ENCODE measurements at places on chromosomes 2 and 18.
A peak's percentile ranks its signal among the peaks of the same experiment; 100 is the strongest.

DNA sequence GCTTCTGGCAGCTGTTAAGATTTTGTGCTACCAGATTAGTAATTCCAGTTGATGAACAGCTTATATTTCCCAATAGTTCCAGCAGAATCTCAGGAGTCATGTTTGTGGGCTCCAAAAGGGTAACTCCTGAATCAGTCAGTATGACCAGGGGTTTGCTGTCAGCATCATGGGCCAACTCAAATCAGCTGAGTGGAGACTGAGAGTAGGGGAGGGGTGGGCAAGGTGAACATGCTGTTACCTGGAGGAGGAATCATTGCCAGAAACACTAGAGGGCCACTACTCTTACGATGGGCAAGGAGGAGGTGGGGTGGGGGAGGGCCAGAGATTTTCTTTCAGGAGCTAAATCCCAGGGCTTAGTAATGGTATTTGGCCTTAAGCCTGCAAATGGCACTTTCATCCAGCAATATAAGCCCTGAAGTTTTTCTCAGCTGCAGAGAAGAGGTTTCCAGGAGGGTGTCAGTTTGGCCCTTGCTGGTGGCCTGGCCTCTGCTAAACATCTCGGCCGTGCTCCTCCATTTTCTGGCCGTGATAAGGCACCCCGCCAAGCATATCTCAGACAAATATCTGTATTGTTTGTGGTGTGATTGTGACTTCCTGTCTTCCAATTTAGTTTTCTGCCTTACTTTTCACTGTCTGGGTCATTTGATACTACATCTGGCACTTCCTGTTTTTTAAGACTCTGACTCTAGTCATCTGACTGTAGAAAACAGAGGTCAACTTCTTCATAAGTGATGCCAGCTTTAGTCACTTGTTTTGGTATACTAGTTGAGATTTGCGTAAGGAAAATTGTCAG, 120.5 kb upstream of the CXCR4 start:
- no peak for DNase-seq

GRCh38 chr2:230896346-230897115, 28.5 kb downstream of the GPR55 start:
- DNase-seq: no peak

- no peak for DNase-seq
Observed at GRCh38 chr2:126979039-126980003, 80.6 kb downstream of the TEX51 start.

GRCh38 chr2:98935777-98936352, at the start of gene CRACDL:
CRACDL (minus strand) TSS chr2:98936225; CDS start chr2:98846800, 89,425 bp downstream.
- DNase-seq: no peak

DNA sequence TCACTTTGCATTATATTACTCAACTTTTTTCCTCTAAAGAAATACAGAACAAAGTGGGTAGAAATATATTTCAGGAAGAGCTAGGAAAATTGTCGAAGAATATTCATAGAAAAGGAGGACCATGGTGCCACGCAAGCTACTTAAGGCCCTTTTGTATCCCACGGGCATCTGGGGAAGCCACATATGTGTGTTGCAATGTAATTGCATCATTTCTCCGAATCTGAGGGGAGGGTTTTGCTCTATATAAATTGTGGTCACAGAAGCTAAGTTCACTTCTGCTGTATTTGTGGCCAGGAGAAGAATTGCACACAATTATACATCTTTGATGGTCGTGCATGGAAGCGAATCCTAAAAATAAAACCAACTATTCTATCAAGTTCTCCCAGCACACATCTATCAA, 360.3 kb downstream of the IRS1 start:
- no peak for DNase-seq

- no peak for DNase-seq
Observed at GRCh38 chr2:200620606-200621390, 35.0 kb downstream of the AOX1 start.

GRCh38 chr2:18637196-18637595, 47.8 kb upstream of the NT5C1B start:
- no peak for DNase-seq

DNA sequence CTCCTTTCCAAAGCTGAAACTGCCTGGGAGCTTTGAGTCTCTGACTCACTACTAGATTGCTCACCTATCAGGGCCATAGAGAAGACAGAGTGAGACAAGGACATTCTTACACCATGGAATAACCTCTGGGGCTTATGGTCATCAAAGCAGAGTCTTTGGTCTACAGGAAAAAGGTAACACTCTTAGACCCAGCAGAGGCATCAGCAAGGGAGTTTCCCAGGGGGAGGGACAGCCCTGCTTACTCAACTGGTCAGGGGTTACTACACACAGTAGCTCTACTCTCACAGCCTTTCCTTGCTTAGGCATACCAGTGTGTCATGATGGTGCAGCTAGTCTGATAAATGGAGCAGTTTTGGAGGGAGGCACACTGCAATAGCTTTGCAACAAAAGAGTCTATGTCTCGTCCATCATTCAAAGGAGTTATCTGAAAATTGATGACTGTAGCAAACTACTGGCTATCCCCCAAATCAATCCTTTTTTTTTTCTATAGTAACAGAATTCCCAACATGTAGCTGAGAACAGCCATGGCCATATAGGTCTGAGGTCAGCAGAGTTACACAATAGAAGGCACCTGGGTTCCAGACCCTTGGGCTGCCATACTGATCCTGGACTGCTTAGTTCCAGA, 22.4 kb upstream of the CD28 start:
- no peak for DNase-seq

GRCh38 chr2:192196421-192197194, 1.9 kb upstream of the TMEFF2 start:
- no peak for DNase-seq

DNA sequence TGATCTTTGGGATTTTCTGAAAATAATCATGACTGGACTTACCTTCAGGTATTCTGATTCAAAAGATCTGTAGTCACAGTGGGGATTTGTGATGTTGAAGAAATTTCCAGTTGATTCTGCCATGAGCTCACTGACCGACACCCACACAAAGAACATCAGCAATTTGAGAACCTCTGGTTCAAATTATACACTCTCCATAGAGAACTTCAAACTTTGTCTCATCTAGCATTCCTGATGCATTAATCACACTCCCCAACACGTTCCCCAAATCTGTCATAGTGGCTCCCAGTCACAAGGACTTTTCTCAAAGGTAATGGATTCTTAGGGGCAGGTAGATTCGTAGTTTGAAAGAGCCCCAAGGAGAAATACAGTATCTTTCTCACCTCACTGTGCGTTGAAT, 584.3 kb downstream of the FBXO15 start:
- DNase-seq: no peak

- no peak for DNase-seq
Observed at GRCh38 chr2:109292386-109292785, 163.4 kb downstream of the SH3RF3 start.

DNA sequence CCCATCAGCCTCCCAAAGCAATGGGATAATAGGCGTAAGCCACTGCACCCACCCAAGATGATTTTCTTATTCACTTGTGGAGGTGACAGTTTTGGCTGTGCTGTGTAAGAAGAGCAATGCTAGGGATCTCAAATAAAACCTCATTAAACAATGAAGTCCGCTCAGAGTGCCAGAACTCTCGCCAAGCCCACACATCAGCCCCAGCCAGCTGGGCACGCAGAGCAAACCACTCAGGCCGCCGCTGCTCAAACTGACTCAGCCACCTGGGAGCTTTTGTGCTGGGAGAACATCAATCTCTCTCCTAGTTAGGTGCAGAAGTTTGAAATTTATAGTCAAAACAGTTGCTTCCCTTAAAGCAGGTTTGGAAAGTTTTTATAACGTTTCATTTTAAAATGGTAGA, 47.6 kb downstream of the RNF152 start:
- no peak for DNase-seq

GRCh38 chr2:222180619-222181018, 118.2 kb downstream of the PAX3 start:
- DNase-seq: no peak

- no peak for DNase-seq
Observed at GRCh38 chr2:226396541-226396940, 403.1 kb downstream of the IRS1 start.

- DNase-seq: no peak
Observed at GRCh38 chr2:241980193-241980592, 110.7 kb downstream of the RTP5 start.

GRCh38 chr2:233389601-233390125, 35.4 kb downstream of the DGKD start:
- no peak for DNase-seq

GRCh38 chr2:95058466-95058988, 33.0 kb downstream of the MAL start:
- DNase-seq: no peak

GRCh38 chr2:73984203-73984921, at the start of gene TET3:
TET3 (plus strand) TSS chr2:73984910; CDS start chr2:73986404, 1,494 bp downstream.
- DNase-seq: no peak

- DNase-seq: no peak
Observed at GRCh38 chr2:47008381-47009252, 93.0 kb upstream of the MCFD2 start.

- DNase-seq: no peak
Observed at GRCh38 chr2:202346180-202346579, 29.9 kb upstream of the BMPR2 start.

GRCh38 chr2:216632952-216633615, at the start of gene IGFBP2:
IGFBP2 (plus strand) TSS chr2:216633420; CDS start chr2:216633524, 104 bp downstream.
- DNase-seq: no peak

DNA sequence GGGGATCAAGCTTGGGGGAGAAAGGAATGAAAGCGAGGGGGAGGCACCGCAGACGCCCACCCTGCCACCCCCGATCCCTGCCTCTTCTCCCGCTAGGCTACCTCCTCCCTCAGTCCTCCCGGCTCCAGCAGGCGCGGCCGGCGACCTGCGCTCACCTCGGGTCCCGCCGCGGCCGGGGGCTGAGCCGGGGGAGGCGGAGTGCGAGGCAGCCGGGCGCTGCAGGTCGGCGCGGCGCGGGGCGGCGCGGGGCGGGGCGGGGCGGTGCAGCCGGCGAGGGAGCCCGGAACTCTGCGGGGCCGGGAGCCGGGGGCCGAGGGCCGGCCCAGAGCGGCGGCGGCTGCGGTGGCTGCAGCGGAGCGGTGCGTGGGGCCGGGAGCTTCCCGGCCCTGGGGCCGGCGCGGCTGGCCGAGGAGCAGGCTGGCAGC, 477 bp downstream of the ACVR1 start:
- DNase-seq: peak; percentile 43

GRCh38 chr18:41548521-41549260, 406.3 kb upstream of the PIK3C3 start:
- no peak for DNase-seq

DNA sequence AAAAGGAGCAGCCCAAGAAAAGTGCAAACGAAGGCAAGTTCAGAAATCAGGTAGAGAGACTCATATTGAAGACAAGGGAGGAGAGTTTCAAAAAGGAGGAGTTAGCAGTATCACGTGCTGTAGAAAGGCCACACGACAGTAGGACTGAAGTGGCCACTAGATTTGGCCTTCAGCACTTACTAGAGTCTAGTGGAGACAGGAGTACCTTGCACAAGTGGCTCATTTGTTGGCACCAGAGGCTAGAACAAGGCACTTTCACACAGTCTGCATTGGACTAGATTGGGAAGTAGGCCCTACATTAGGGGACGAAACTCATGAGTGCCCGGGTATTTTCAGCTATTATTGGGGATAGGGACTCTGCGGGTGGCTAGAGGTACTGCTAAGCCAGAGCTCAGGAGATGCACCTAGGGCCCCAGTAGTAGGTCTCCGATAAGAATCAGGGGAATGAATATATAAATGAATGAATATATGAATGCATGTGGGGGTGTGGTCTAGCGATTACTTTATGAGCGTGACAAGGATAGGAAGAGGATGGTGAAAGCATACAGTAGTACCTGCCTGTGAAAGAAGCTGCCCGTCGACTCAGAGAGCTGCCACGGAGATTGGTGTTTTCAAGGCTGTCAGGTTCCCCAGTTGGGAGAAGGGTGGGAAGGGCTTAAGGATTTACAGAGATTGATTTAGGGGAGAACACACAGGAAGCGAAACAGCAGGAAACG, 1.4 kb upstream of the NCOA1 start:
- no peak for DNase-seq
